ENCODE measurements at places on chromosomes 6 and 20. TPM values are rescaled to one million over a fixed set of nuclear protein-coding genes. Genes with fewer than 3 reads are reported as not detected.

FOXF2 gene
- 0.11 TPM for total RNA-seq

SLC35D3 gene
- not detected for total RNA-seq

SLC17A2 gene
- not detected for total RNA-seq

SLC52A3 gene
- 2.1 TPM for total RNA-seq

SLC16A10 gene
- 0.14 TPM for total RNA-seq

ADISSP gene
- 77.4 TPM for total RNA-seq

ELOVL5 gene
- 91.9 TPM for total RNA-seq

- no peak for DNase-seq
Observed at GRCh38 chr20:53165452-53165851, 193.3 kb downstream of the TSHZ2 start.

- DNase-seq: no peak
Observed at GRCh38 chr6:37495244-37495934, 4.3 kb downstream of the CCDC167 start.

- DNase-seq: no peak
Observed at GRCh38 chr20:2252419-2252997, 43.3 kb upstream of the TGM3 start.

- DNase-seq: no peak
Observed at GRCh38 chr6:109783250-109783986, 92.3 kb downstream of the FIG4 start.

GRCh38 chr6:1870251-1870650 lies 260.5 kb downstream of the FOXC1 start:
- no peak for DNase-seq

GRCh38 chr6:45415788-45416518 lies 38.2 kb upstream of the SUPT3H start:
- DNase-seq: no peak

DNA sequence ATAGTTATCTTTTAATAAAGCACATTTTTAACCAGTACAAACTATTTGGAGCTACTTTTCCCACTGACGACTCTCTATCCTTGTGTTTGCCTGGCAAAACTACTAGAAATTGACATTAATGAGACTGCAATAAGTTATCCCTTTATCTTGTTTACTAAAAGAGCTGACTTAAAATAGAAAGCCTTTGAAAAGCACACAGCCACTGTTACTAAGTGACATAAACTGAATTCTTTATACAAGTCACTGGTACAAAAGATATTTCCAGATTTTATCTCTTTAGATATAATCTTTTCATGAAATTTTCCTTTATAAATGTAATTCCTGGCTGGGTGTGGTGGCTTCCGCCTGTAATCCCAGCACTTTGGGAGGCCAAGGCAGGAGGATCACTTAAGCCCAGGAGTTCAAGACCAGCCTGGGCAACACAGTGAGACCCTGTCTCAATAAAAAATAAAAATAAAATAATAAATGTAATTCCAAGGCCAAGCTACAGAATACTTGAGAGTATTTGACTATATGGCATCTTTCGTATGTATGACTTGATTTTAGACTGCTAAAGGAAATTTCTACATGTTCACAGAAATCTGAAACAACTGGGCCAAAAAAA lies 9.5 kb downstream of the MBOAT1 start:
- DNase-seq: no peak

DNA sequence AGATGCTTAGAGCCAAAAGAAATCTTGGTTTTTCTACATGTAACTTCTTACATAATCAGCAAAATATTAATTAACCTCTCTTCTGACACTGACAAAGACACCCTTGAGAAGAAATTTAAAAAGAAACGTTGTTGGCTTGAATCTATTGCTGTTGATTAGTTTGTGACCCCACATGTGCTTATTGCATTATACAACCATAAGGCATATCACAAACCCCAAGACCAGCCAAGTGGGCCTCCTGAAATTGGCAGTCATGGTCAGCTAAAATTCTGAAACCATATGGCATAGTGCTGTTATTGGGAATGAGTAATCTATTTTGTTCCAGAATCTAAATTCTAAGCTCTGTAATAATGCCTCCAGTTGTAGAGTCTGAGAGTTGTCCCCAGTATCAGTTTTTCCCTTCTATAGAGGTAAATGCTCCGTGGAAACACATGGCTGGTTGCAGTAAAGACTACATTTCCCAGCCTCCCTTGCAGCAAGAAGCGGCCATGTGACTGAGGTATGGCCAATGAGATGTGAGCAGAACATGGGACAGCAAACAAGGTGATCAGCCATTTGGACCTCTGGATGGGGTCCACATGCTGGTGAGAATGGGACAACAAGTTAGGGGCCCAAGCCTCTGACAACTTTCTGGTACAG lies 42.3 kb upstream of the PTPN1 start:
- DNase-seq: no peak

DNA sequence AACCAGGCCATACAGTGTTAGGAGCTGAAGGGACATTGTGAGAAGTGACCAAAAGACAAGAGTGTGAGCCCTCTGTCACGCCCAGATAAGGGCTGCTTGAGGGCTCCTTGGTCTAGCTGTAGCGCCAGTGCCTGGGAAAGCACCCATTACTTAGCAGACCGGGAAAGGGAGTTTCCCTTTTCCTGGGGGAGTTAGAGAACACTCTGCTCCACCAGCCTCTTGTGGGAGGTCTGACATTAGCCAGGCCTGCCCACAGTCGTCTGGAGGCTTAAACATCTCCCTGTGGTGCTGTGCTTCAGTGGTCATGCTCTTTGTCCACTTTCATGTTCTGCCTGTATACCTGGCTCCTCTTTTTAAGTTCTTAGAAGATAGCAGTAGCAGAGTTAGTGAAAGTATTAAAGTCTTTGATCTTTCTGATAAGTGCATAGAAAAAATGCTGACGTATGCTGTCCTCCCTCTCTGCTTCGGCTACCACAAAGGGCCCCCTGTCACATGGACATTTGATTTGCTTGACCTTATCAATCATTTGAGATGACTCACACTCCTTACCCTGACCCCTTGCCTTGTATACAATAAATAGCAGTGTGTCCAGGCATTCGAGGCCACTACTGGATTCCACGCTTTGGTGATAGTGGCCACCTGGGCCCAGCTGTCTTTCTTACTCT lies 201.5 kb upstream of the ECI2 start:
- DNase-seq: no peak

DNA sequence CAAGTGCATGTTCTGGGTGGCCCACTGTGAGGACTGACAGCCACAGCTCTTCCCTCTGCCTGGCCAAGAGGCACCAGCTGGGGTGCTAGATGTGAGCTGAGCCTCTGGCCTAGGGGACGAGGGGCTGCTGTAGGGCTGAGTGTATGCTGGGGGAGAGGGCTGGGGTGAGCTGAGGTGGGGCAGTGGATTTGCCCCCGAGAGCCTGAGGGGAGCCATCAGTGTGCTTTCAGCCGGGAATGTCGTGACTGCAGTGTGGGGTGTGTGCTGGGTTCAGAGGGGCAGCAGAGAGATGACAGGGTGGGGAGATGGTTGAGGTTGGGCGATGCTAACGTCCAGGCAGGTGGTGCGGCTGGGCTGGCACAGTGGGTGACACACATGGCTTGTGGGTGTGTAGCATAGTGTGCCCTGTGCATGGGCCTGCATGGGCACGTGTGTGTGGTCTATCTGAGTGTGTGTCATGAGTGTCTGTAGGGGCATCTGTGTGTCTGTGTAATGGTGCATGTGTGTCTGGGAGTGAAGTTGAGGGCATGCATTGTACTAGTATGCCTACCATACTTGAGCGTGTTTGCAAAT lies 46.0 kb upstream of the BLCAP start:
- no peak for DNase-seq

Measured in foreskin keratinocyte (primary cell).